ENCODE measurements at places on chromosomes 4 and X. TPM values are rescaled to one million over a fixed set of nuclear protein-coding genes. Genes with fewer than 3 reads are reported as not detected.

The KLF8 gene
- 3.0 TPM for total RNA-seq

The RENBP gene
- total RNA-seq: 4.8 TPM

GRCh38 chr4:80926446-80926845, 104.1 kb upstream of the BMP3 start:
- H3K27me3 ChIP-seq: no peaks in the 10 kb centered on the region
- no peaks in the 10 kb centered on the region for H3K4me1 ChIP-seq
- H3K4me3 ChIP-seq: no peak overlapping the region
- H3K36me3 ChIP-seq: no peaks in the 10 kb centered on the region
- no peak for DNase-seq

DNA sequence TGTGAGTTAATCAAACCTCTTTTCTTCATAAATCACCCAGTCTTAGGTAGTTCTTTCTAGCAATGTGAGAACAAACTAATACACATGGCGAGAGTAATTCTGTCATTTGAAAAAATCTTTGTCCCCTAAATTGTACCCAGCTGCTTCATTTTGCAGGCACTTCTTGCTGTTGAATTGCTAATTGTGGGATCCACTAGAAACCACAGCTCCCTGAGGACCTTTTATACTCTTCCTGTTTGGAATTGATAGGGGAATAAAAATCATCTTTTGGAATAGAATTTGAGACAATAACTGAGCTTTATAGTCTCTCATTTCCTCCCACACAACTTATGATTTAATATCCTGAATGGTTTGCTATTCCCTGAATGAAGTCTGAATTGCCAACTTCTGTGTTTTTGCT, 170.2 kb downstream of the PACRGL start:
- H3K27me3 ChIP-seq: no peaks in the 10 kb centered on the region
- no peak overlapping the region for H3K4me3 ChIP-seq
- DNase-seq: no peak
- no peak overlapping the region for H3K27ac ChIP-seq

- DNase-seq: no peak
- H3K4me3 ChIP-seq: no peak overlapping the region
- H3K36me3 ChIP-seq: no peaks in the 10 kb centered on the region
- peaks cover 3% of the 10 kb centered on the region for H3K27me3 ChIP-seq
- no peak overlapping the region for H3K27ac ChIP-seq
Measured at GRCh38 chr4:24988776-24989175, 42.0 kb downstream of the LGI2 start.

All from natural killer cell treated with Interleukin-12 subunit alpha and Interleukin-12 subunit beta and Interleukin-15 and Interleukin-18, amount 100 ng/mL, for 72 hours (primary cell).